ENCODE measurements at places on chromosomes 1 and 21.

- no peak for DNase-seq
Observed at GRCh38 chr1:109184687-109185086, 29.0 kb upstream of the SARS1 start.

- peak; percentile 8 for DNase-seq
Observed at GRCh38 chr1:71587961-71588360, 507.1 kb upstream of the ZRANB2 start.

- no peak for DNase-seq
Observed at GRCh38 chr1:32619701-32620485, 30.5 kb downstream of the ZBTB8OS start.

DNA sequence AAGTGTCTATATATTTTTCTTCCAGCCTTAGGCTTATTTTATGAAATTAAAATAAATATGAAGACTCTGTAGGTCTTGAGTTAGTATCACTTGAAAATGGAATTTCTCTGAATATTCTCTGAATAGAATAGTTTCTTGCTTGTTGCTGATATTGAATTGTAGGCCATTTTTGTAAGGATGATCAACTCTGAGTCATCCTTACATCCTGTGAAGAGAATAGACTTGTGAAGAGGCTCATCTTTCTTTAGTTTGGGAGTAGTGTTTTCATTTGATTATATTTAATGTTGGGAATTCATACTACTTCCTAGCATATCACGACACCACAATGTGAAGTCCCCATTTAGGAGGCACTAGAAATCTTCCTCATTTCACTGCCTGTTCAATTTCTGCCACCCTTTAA lies 27.5 kb upstream of the CD1D start:
- no peak for DNase-seq

GRCh38 chr1:54331843-54332463 lies 74.2 kb downstream of the SSBP3 start:
- DNase-seq, result no peak
